MCF 10A (cell line): ENCODE measurements at places on chromosomes 11 and 22. TPM values are rescaled to one million over a fixed set of nuclear protein-coding genes. Genes with fewer than 3 reads are reported as not detected.

KRTAP5-10 gene
- total RNA-seq: not detected in 2 replicates

SULT4A1 gene
- total RNA-seq: not detected in 2 replicates

BLID gene
- 4.1 and 4.5 TPM in 2 replicates for total RNA-seq

PLEKHA7 gene
- total RNA-seq: 1.7 and 2.8 TPM in 2 replicates

PKDREJ gene
- total RNA-seq: not detected in 2 replicates

TMEM25 gene
- total RNA-seq: 0.79 and 0.91 TPM in 2 replicates

DDIAS gene
- 3.6 and 7.7 TPM in 2 replicates for total RNA-seq

SYCE3 gene
- 0.82 and 1.2 TPM in 2 replicates for total RNA-seq

BAIAP2L2 gene
- total RNA-seq: 3.6 and 7.1 TPM in 2 replicates

RIBC2 gene
- 0.26 TPM in 1 of 2 replicates, not detected in the other for total RNA-seq

MS4A4E gene
- total RNA-seq: not detected in 2 replicates

NPAS4 gene
- total RNA-seq: not detected in 2 replicates

DYNC2H1 gene
- 23.0 and 23.5 TPM in 2 replicates for total RNA-seq

BATF2 gene
- 1.3 and 1.6 TPM in 2 replicates for total RNA-seq

RGL4 gene
- total RNA-seq: not detected in 2 replicates

COMT gene
- 196 and 208 TPM in 2 replicates for total RNA-seq

SYT13 gene
- not detected in 2 replicates for total RNA-seq

GRAP2 gene
- 0.12 TPM in 1 of 2 replicates, not detected in the other for total RNA-seq

ACRV1 gene
- total RNA-seq: not detected in 2 replicates

OTOG gene
- not detected in 2 replicates for total RNA-seq

LARGE2 gene
- total RNA-seq: 0.52 and 0.91 TPM in 2 replicates

BDNF gene
- total RNA-seq: 2.8 and 6.3 TPM in 2 replicates
